Aorta (tissue), 5 donors: ENCODE measurements at places on chromosomes 3 and 15. TPM values are rescaled to one million over a fixed set of nuclear protein-coding genes. Genes with fewer than 3 reads are reported as not detected.

TMEM43 gene
- total RNA-seq: 110 TPM

SLC6A11 gene
- not detected for total RNA-seq

DGKG gene
- total RNA-seq: 37.1 TPM

IL5RA gene
- total RNA-seq: 0.18 TPM

AQP9 gene
- 2.6 TPM for total RNA-seq

CYP1A2 gene
- not detected for total RNA-seq

ALG1L2 gene
- total RNA-seq: 3.6 TPM

BLM gene
- total RNA-seq: 0.94 TPM

GOLGA6B gene
- not detected for total RNA-seq

DNA sequence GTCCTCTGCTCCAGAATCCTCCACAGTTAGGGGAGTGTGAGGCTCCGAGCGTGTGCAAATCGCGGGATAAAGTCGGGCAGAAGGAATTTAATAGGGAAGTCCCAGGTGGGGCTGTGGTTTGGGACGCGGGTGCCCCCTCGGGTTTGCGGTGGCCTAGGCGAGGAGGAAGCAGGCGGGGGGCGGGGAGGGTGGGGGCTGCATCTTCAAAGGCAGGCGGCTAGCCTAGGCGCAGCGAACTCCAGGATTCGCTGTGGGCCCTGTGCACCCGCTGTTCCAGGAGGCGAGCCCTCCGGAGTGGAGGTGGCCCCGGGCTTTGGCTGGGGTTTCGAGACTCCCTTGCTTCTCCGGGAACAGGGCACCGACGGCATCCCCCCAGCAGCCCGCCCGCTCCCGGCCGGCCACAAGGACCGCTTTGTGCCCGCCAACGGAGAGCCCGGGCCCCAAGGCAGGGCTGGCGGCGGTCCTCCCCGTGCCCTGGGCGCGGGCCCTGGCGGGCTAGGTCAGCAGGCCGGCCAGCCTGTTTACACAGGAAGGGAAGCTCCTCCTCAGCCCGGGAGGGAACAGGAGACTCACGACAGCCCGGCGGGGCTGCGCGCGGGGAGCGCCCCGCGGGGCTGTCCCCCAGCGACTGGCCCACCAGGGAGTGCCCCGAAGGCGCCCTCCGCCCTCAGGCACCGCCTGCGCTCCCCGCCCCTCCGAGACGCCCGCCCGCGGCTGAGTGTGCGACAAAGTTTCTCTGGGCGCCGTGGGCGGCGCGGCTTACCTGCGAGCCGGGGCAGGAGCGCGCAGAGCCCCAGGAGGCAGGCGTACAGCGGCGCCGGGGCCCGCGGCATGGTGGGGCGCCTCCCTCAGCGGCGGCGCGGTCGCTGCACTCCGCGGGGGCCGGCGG lies 753 bp downstream of the ITGB5 start:
- peak; percentile 83 for DNase-seq

- no peak for DNase-seq
These were observed 3.9 kb upstream of the TLE3 start for GRCh38 chr15:70101459-70102113.

DNA sequence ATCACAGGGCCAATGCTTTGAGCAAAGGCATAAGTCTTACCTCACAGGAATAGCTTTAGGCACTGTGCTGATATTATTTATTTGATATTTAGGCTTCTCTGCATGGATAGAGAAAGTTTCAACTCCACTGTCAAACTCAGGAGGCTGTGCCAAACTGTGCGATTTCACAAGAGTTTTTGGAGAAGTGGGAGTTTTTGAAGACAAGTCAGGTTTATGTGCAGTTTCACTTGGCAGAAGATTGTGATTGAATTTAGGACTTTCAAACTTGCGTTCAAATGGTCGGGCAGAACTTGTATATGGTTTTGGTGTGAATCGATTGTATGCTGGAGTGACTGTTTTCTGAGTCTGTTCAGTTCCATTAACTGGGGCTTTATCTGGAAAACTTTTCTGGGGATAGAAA lies 113.7 kb downstream of the TJP1 start:
- DNase-seq: no peak

DNA sequence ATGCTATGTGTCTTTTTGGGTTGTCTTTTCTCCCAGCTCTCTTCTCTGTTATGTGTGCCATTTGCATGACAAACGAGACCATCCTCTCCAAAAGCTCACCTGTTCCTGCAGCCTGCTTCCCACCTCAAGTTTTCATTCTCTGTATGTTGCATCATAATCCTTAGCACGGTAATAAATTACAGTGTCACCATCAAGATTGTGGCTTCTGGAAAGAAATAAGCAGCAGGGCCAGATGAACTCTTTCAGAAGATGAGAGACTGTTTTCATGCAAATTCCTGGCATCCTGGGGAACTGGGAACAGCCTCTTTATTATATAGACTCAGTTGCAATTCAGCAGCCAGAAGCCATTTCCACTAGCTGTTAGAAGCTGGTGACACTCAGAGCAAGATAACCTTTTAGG lies 436.7 kb downstream of the EPHB1 start:
- DNase-seq: no peak

- no peak for DNase-seq
These were observed 29.9 kb downstream of the TIGIT start for GRCh38 chr3:114323546-114324254.

GRCh38 chr3:119322021-119322834 lies 28.0 kb downstream of the ARHGAP31 start:
- no peak for DNase-seq

DNA sequence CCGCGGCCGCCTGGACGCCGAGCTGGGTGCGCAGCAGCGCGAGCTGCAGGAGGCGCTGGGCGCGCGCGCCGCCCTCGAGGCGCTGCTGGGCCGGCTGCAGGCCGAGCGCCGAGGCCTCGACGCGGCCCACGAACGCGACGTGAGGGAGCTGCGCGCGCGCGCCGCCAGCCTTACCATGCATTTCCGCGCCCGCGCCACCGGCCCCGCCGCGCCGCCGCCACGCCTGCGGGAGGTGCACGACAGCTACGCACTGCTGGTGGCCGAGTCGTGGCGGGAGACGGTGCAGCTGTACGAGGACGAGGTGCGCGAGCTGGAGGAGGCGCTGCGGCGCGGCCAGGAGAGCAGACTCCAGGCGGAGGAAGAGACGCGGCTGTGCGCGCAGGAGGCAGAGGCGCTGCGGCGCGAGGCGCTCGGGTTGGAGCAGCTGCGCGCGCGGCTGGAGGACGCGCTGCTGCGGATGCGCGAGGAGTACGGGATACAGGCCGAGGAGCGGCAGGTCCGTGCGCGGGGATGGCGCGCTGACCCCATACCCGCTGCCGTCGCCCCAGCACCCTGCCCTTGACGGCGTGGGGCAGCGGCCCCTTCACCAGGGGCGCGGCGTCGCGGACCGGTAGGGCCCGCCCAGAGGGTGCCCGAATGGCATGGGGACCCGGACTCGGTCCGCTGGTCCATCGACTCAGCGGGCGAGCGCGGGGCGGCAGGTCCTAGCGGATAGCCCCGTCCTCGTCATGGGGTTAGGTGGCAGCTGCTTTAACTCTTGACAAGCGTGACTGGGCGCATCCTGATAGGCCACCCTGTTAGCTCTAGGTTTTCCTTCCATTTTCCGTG lies 848 bp downstream of the SYNM start:
- peak; percentile 67 for DNase-seq

- no peak for DNase-seq
These were observed 38.8 kb upstream of the SPTBN5 start for GRCh38 chr15:41932511-41933289.

- DNase-seq: no peak
These were observed 173.9 kb downstream of the MEIS2 start for GRCh38 chr15:36926427-36926825.

DNA sequence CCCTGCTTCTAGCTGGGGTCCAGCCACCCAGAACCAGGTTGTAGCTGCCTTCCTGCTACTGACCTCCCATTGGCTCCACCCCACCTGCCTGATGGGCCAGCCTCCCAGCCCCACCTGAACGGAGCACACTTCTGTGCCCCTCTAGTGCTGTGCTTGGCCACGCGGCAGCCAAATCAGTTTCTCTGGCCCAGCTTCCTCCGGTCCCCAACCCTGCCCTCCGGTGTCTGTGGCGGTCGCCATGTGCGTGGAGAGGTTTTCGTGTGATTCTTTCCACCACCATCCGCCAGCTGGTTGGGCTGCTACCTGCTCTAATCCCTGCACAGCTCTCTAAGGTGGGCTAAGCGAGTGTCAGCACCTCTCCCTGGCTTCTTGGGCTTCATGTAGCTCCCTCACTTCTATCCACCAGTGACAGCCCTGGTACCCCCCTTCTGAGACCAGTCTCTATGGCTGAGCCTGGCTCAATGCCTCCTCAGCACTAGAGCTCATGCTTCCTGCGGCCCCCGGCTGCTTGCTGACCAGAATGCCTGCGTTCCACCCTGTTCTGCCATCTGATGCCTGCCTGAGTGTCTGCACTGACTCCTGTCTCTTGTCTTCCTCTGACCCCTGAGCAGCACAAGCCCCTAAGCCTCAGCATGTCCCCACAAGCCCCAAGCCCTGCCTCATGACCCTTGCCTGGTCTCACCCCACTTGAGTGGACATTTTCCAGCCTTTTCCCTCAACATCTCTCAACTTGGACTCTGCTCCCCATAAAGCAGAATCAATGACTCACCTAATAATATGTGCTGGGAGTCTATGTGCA lies 23.2 kb upstream of the MAGEF1 start:
- DNase-seq: no peak

GRCh38 chr3:134332344-134332743 lies 41.9 kb downstream of the AMOTL2 start:
- no peak for DNase-seq

- no peak for DNase-seq
These were observed 94.4 kb downstream of the AKAP13 start for GRCh38 chr15:85474700-85475316.

DNA sequence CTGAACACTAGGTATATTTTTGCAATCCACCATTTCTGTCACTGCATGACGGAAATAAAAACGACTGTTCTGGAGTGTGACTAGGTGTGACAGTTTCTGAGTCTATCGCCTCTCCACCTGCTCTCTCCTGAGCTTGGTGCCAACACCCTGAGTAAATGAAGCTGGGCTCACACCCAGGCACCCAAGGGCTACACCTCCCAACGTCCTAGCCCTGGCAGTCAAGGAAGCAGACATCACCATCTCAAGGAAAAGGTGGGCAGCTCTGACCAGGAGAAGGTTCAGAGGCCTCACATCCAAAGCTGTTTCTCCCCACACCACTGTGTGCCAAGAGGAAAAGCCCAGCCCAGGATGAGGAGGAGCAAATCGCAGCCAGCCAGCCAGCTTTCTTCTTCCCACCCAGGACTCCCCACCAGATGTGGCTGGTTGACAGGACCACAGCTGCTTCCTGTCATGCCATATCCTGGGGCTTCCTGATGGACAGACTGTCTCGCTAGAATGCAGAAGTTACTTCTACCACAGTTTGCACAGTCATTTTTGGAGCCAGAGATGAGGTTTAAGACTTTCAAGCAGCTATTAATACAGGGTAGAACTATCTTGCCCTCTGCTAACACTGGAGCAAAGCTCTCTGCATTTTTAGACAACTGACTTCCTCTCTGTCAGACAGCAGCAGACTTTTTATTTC lies 3.3 kb downstream of the SCAMP2 start:
- peak; percentile 87 for DNase-seq

DNA sequence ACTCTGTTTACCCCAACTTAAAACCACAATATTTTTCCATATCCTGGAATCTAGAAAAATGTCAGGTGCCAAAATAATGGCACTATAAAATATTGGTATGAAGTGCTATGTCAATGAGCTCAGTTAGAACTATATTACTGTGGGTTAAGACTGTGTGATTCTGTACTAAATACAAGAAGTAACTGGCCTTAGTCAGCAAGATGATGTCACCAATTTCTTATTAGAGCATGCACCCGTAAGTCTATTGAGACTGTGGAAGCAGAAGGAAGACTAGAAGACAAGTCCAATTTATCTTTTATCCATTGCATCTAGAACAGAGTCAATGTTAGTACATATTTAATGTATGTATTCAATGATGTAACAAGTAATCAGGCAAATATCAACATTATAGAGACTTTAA lies 25.0 kb downstream of the LRRC58 start:
- no peak for DNase-seq

DNA sequence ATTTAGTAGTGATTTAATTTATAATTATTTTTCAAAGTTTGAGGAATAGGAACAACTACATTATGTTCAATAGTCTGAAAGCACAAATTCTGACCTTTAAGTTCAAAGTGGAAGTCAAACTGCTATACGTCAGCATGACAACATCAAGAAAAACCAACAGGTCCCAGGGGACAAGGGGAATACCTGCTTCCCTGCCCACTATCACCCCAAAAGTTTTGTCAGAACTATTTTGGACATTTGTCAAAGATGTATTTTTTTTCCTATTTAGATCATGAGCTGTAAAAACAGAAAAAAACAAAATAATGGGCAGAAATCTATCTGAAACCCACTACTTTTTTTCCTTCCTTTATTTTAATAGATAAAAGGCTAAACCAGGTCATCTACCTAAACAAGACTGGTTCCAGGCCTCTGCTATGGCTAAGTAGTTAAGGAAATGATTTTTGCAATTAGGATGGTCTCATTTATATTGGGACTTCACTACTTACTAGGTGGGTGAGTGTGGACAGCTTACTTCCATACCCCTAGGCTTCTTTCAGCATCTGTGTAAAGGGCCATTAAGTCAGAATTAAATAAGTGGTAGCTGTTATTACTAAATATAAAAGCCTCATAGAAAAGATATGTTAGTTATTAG lies 746.3 kb downstream of the FHIT start:
- no peak for DNase-seq

- no peak for DNase-seq
These were observed 25.0 kb downstream of the TCF12 start for GRCh38 chr15:56943403-56943802.

DNA sequence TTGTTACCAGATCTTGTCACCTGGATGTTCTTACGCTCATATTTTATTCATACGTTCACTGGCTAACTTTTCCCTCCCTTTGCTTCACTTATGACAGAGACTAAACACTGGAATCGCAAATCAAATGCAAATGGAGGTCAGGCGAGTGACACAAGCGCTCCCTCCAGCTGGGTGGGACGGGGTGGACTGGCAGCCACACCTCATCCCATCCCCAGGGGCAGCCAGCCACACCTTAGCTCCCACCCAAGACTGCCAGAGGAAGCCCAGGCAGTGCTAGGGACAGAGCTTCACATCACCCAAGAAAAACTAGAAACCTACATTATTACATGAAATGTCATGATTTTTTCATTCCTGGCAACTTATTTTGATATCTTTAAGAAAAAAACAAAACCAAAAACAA lies 366.2 kb downstream of the ERC2 start:
- no peak for DNase-seq

DNA sequence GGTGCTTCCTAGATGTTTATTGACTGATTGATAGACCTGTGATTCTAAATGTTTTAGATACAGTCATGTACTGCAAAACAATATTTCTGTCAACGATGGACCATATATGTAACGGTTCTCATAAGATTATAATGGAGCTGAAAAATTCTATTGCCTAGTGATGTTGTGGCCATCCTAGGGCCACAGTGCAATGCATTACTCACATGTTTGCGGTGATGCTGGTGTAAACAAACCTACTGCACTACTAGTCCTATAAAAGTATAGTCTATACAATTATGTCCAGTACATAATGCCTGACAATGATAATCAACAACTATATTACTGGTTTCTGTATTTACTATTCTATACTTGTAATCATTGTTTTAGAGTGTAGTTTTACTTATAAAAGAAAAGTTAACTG lies 46.8 kb downstream of the CHST2 start:
- no peak for DNase-seq
